Suppressor macrophage treated with lipopolysaccharide for 4 hours (primary cell): ENCODE measurements at places on chromosomes 3 and 15.

- no peak for DNase-seq
Measured at GRCh38 chr3:43221076-43221475, 65.3 kb upstream of the SNRK start.

GRCh38 chr3:123111640-123112039, 44.8 kb downstream of the PDIA5 start:
- DNase-seq = no peak

DNA sequence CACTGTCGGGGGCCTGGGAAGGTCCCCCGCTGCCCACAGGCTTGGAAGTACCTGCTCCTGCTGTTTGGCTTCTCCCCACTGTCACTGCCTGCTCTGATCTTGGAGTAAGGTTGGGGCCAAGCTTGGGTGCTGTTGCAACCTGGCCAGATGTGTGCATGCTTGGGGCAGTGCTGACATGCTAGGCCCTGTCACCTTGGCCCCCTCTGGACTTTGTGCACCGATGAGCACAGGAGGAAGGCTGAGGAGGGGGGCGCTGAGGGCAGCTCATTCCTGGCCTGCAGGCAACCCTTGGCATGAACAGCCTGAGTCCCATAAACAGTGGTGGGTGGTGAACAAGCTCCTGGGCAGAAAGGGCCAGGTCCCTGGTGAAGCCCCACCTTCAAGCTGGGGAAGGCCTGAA, 4.0 kb upstream of the XCR1 start:
- DNase-seq = no peak

GRCh38 chr3:52456169-52456799, 880 bp downstream of the NISCH start:
- no peak for DNase-seq

GRCh38 chr3:104460477-104461406, 906.0 kb upstream of the ALCAM start:
- DNase-seq = no peak

- no peak for DNase-seq
Measured at GRCh38 chr3:129535075-129535474, 6.6 kb downstream of the RHO start.

DNA sequence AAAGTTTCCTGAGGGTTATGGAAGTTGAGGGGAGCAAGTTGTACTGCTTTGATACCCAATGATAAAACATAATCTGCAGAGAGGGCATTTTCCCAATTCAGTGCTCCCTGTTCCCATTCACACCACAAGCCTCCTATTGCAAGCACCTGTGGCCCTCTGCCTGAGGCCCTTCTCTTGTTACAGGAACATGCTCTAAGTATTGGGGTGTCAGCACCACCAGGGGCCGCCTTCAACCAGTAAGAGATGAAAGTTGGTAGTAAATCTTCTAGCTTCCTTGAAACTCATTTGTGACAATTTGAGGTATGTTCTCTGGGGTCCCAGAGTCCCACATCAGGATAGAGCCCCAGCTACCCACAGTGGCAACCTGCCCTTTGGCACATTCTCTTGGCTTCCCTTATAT, 265.4 kb upstream of the ARHGEF26 start:
- no peak for DNase-seq

DNA sequence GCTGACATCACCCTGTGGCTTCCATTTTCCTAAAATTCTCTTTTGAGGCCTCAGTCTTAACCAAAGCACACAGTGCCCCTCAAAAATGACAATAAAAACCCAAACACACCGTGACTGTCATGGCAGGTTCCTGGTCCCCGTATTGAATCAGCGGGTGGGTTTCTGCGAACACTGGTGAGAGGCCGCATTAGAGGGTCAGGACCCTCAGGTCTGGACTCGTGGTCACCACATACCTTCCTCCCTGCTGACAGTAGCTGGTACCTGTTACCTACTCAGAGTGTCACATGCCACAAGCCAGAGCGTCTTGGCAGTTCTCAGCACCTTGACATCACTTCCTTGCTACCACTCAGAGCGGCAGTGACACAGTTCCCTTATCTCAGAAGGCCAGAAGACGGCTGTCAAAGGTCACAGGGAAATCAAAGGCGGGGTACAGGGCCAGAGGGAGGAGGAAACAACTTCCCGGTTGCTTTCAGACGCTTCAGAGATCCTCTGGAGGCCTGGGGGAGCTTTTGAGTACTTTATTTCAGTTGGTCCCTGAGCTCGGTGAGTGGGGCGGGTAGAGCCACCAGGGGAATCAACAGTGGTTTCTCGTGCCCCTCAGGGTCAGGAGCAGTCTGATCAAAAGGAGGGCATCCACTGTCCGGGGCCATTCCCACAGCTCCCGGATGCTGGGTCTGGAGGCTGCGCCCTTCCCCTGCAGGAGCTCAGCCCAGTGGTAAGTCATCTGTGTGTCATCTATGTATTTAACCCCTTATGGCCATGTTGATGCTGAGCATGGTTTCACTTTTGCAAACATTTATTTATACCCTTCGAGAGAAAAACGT, at the start of the genes CCR5AS and CCRL2:
TSS of gene CCR5AS (minus strand) at position 279 of the 824 bp plus-strand sequence.
TSS of gene CCRL2 (plus strand) at position 472 of the 824 bp plus-strand sequence. CDS start 821 bp downstream, outside the sequence.
- DNase-seq = peak; percentile 94

DNA sequence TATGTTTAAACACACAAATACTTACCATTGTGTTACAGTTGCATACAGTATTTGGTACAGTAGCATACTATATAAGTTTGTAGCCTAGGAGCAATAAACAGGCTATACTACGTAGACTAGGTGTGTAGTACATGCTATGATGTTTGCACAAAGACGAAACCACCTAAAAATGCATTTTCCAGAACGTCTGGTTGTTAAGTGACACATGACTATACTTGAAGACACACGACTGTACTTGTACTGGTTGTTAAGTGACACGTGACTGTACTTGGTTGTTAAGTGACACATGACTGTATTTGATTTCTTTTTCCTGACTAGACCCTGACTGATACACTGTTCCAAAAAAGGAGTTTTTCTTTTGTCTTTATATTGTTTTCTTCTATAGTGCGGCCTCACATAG, 34.1 kb downstream of the RAB8B start:
- no peak for DNase-seq

DNA sequence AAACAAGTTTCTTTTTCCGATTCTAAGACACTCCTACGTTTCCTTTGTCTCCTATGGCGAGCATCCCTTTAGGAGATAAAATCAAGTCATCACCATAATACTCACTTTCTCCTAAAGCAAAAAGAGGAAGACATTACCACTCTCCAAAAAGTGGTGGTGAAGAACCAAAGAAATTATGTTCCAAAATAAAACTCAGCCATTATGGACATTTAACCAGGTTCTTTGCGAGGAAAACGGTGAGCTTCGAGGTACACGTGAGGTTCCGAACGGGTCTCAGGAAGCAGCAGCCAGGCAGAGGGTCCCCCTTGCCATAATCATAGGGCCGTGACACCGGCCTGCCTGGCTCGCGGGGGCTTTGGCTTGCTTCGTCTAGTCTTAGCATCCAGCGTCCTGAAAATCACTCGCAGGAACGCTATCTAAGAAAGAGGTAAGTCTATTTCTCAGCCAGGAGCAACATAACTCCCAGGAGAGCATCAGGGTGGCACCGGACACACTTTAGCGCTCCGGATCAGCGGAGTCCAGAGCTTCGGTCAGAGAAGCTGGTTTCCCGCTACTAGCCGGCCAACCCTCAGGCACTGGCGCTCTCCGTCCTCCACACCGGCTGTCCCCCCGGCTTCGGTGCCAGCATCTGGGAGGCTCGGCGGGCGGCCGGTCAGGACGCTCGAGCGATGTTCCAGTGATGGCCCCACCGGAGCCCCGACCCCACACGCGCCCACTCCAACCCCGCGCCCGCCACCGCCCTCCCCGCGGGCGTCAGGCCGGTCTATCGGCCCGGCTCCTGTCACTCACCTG, 581 bp downstream of the IP6K1 start:
- peak; percentile 27 for DNase-seq

DNA sequence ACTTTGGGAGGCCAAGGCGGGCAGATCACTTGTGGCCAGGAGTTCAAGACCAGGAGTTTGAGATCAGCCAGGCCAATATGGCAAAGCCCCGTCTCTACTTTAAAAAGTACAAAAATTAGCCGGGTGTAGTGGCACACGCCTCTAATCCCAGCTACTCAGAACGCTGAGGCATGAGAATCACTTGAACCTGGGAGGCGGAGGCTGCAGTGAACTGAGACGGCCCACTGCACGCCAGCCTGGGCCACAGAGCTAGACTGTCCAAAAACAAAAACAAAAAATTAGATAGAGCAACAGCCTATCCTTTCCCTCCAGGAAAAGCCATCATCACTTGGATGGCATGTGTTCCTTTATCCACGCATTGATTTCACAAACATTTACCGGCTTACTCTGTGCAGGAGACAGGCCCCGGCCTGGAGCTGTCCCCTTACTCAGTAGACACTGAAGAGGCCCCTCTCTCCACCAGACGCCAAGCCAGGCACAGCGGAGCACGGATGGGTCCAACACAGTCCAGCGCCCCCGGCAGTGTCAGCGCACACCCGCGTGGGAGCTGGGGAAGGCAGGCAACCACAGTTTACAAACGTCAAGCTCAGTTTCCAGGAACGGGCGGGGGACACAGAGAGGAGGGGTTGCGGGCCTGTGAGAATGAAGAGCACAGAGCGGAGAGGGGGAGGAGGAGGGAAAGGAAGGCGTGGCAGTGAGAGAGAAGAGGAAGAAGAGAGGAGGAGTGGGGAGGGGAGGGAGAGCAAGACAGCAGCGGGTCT, 3.1 kb downstream of the GP5 start:
- DNase-seq = peak; percentile 33

DNA sequence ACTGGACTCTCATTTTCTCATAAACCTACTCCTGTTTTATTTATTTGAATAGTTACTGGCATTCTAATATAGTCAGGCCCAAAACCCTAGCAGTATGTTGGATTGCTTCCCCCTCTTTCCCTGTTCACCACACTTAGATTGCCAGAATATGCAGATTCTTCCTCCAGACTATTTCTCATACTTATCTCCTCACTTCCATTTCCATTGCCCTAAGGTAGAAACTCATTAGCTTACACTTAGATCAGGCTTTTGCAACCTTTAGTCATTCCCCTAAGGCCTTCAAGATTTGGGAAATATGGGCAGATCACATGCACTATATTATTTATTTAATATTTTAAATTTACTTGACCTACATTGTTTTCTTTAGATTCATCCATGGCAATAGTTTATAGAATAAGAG, 98.9 kb downstream of the MEIS2 start:
- no peak for DNase-seq

GRCh38 chr15:101180620-101181307, 71.1 kb downstream of the CHSY1 start:
- no peak for DNase-seq

GRCh38 chr3:174907027-174907426, 47.9 kb downstream of the NAALADL2 start:
- DNase-seq = no peak
